ENCODE measurements at places on chromosomes 13 and 19. TPM values are rescaled to one million over a fixed set of nuclear protein-coding genes. Genes with fewer than 3 reads are reported as not detected.

DNA sequence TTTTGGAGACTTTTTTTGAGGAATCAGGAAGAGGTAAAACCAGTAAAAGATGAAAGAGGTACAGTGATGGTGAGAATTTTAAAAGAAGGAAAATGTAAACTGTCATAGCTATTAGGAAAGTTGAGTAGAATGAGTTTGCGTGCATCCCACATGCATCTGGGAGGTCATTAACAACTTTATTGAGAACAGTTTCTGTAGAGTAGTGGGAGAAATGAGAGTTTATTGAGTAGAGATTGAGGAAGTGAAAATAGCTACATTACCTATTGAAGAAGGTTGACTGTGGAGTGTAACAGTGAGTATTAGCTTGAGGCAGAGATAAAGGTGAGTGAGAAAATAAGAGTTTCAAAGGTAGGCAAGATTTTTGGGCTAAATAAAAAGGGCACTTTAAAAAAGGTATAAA is 38.7 kb downstream of the BRCA2 start:
- no peak overlapping the region for H3K4me3 ChIP-seq
- H3K27ac ChIP-seq, result no peak overlapping the region
- no peaks in the 10 kb centered on the region for H3K27me3 ChIP-seq
- H3K36me3 ChIP-seq, result no peaks in the 10 kb centered on the region
- H3K4me1 ChIP-seq, result no peaks in the 10 kb centered on the region
- no peak for DNase-seq

Gene DAPK3
- total RNA-seq, result 32.5 TPM

DNA sequence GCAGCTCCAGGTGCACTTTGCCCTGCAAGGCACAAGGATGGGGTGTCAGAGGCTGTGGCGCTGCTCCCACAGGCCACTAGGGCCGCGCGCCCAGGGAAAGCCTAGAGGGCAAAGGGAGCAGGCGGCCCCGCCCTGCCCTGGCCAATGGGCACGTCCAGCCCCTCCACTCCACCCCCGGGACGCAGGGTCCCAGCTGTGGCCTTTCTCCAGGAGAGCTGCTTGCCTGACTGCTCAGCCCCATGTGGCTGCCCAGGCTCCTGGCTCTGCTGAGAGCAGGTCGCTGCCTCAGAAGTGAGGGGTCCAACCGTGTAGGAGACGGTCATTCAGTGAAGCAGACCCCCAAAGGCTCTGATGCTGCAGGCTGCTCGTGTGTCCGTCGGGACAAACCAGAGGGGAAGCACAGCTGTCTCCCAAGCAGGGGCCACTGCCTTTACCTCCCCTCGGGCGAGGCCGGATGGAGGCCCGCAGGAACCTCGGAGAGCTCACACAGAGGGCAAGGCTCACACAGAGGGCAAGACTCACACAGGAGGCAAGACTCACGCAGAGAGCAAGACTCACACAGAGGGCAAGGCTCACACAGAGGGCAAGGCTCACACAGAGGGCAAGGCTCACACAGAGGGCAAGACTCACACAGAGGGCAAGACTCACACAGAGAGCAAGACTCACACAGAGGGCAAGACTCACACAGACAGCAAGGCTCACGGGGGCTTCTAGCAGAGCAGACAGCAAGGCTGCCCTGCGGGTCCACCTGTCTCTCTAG is 56.2 kb upstream of the C13orf46 start:
- no peak overlapping the region for H3K27ac ChIP-seq
- no peaks in the 10 kb centered on the region for H3K27me3 ChIP-seq
- peaks cover 6% of the 10 kb centered on the region for H3K4me1 ChIP-seq
- peaks cover 87% of the 10 kb centered on the region for H3K36me3 ChIP-seq

GRCh38 chr13:20073775-20074174 is 87.1 kb downstream of the GJA3 start:
- no peaks in the 10 kb centered on the region for H3K27me3 ChIP-seq
- DNase-seq, result no peak
- no peak overlapping the region for H3K27ac ChIP-seq
- no peaks in the 10 kb centered on the region for H3K4me1 ChIP-seq
- H3K4me3 ChIP-seq, result no peak overlapping the region

DNA sequence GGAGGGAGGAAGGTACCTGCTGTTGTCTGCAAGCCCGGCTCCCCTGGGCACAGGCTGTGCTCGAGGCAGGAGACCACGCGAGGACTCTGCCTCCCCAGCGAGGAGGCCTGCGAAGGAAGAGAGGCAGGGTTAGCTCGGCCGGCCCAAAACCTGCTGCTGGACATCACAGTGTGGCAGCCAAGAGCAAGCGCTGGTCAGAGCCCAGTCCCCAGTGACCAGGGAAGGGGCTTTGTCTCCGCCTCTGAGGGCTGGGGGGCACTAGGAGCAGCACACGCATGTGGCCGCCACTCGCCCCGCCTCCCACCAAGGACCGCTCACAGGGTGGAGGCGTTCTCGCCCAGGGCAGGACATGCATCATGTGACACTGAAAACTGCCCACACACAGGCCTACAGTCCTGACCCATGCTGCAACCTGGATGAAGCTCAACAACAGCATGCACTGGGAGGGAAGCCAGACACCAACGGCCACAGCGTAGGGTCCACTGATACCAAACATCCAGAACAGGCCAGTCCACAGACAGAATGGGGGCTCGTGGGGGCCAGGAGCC is 8.5 kb downstream of the MIER2 start:
- H3K27me3 ChIP-seq, result no peaks in the 10 kb centered on the region
- H3K4me1 ChIP-seq, result no peaks in the 10 kb centered on the region
- no peak overlapping the region for H3K27ac ChIP-seq
- H3K4me3 ChIP-seq, result no peak overlapping the region
- H3K36me3 ChIP-seq, result no peaks in the 10 kb centered on the region
- DNase-seq, result no peak

GRCh38 chr19:34408411-34408810 is 4.2 kb downstream of the PDCD2L start:
- no peaks in the 10 kb centered on the region for H3K36me3 ChIP-seq
- no peak overlapping the region for H3K4me3 ChIP-seq
- H3K27ac ChIP-seq, result no peak overlapping the region

DNA sequence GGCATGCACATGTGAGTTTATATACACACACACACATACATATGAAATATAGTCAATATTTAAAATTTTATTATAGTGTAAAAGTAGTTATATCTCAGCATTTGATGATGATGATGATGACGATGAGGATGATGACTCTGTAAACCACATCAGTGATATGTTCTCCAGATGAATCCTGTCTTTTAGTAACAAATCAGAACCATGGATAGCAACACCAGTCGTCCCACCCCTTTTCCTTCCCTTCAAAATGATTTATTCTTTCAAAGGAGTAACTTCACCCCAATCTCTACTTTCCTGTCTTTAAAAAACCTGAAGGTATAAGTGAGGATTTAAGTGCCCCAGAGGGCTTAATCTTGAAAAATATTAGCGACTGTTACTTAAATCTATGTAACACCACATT is 74.1 kb downstream of the DCLK1 start:
- DNase-seq, result no peak
- no peak overlapping the region for H3K4me3 ChIP-seq
- no peaks in the 10 kb centered on the region for H3K36me3 ChIP-seq
- H3K27me3 ChIP-seq, result no peaks in the 10 kb centered on the region

All from naive thymus-derived CD4-positive, alpha-beta T cell (primary cell).